Hypothalamus (tissue), 51 donors: ENCODE measurements at places on chromosomes 12 and 14.

DNA sequence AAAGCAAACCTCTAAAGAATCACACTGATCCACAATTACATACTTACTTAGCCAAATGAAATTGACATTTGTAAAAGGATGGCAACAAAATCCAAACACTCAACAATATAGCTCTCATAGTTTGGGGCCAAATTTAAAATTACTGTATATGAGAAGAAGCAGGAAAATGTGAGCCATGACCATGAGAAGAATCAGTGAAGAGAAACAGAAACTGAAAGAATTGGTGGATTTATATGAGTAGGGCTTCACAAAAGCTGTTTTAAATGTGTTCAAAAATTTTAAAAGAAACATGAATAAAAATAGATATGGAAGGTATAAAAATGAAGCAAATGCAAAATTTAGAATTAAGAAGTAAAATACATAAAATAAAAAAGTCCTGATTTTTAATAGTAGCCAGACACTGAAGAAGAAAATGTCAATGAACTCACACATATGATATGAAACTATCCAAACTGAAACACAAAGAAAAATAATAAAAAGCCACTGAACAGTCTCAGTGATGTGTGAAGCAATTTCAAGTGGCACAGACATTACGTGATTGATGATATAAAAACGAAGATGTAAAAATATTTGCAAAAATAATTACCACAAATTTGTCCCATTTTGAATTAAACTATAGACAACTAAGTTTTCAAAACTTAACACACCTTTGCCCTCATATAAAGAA is 87.9 kb upstream of the MDGA2 start:
- no peak for DNase-seq

GRCh38 chr12:75571204-75571603 is 59.8 kb upstream of the KRR1 start:
- no peak for DNase-seq

GRCh38 chr12:62814243-62814642 is 120.7 kb downstream of the PPM1H start:
- DNase-seq: no peak

GRCh38 chr14:34324363-34324795 is 137.7 kb downstream of the SPTSSA start:
- DNase-seq: no peak

DNA sequence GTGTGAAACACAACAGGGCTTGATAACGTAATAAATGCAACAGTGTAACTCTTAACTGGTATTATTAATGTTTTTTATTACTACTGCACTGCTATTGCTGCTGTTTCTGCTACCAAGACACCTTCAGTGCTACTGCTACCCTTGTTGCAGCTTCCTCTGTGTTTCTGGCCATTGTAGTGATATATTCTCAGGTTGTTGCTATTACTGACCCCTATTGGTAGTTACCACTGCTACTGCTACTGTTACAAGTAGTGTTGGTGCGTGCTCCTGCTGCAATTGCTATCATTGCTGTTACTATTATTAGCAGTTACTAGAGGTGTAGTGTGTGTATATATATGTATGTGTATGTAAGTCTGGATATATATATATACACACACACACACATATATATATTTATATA is 87.2 kb upstream of the PTPRB start:
- no peak for DNase-seq

DNA sequence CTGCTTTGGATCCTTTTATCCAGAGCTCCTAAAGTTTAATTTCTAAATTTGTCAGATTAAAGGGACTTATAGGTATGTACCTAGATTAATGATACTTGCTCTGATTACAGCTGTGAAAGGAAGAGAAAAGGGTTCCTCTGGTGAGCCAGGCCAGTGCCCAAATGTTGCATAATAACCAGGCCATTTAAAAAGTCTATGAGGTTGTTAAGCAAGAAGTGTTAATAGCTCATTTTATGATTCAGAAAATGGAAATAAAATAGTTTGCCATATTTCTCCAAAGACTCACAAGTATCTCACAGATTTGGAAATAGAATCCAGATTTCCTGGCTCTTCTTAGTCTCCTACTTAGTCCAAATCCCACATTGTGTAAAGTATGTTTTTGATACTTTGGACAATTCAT is 67.6 kb downstream of the SLC38A6 start:
- DNase-seq: no peak

GRCh38 chr14:33568935-33569579 is 381.8 kb downstream of the EGLN3 start:
- no peak for DNase-seq

DNA sequence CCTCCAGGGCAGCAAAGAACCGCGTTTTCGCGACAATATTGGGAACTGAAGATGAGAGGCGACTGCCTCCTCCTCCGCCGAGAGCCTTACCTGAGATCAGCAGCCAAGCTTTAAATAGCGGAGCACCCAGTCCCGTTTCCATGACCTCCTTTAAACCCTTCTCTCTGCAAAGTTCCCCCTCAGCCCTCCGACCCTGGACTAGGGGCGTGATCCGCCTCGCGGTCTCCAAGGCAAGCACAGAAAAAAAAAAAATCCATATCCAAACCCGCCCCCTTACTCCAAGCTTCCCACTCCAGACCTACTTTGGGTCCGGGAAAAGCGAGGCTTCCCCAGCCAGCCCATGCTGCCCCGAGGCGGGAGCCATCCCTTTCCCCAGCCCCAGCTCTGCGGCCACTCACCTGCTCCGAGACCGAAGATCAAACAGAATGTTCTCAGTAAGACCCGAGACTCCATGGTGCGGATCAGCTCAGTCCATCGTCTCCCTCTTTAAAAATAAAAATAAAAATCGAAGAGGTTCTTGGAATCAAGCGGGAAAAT is 630 bp downstream of the NELL2 start:
- DNase-seq: no peak

DNA sequence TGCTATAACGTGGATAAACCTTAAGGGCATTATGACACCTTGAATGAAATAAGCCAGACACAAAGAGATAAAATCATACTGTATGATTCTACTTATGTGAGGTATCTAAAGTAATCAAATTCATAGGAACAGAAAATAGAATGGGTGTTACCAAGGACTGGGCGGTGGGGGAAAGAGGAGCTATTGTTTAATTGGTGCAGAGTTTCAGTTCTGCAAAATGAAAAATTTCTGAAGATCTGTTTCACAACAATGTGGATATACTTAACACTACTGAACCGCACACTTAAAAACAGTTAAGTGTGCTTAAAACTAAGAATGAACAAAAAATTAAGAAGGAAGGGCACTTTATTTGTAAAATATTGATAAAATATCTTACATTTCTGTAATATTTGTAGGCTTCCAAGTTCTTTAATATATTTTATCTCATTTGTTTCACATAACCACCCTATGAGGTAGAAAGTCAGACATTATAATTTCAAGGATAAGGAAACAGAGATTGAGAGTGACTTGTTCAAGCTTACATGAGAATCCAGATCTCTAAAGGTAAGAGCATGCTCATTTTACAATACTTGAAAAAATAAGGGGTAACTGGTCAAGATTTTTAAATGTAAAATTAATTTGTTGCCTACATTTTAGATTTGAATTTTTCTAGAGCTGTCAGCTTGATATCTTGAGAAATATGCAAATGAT is 14.9 kb downstream of the LTA4H start:
- DNase-seq: no peak

DNA sequence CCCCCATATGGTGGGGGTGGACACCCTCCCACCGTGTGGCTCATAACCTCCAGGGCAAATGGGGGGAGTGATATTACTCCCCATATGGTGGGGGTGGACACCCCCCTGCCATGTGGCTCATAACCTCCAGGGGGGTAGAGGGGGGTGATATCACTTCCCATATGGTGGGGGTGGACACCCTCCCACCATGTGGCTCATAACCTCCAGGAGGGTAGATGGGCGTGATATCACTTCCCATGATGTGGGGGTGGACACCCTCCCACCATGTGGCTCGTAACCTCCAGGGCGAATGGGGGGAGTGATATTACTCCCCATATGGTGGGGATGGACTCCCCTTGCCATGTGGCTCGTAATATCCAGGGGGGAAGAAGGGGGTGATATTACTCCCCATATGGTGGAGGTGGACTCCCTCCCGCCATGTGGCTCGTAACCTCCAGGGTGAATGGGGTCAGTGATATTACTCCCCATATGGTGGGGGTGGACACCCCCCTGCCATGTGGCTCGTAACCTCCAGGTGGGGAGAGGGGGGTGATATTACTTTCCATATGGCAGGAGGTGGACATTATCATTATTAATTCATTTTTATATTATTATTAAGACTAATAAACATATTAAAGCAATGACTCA is 51.2 kb upstream of the OXA1L start:
- DNase-seq: no peak

- DNase-seq: no peak
These were observed 28.1 kb upstream of the WNK1 start for GRCh38 chr12:724194-724855.

GRCh38 chr12:126286203-126286602 is 1221.0 kb downstream of the AACS start:
- no peak for DNase-seq

- no peak for DNase-seq
These were observed 362.3 kb downstream of the NAV3 start for GRCh38 chr12:78192979-78193378.

DNA sequence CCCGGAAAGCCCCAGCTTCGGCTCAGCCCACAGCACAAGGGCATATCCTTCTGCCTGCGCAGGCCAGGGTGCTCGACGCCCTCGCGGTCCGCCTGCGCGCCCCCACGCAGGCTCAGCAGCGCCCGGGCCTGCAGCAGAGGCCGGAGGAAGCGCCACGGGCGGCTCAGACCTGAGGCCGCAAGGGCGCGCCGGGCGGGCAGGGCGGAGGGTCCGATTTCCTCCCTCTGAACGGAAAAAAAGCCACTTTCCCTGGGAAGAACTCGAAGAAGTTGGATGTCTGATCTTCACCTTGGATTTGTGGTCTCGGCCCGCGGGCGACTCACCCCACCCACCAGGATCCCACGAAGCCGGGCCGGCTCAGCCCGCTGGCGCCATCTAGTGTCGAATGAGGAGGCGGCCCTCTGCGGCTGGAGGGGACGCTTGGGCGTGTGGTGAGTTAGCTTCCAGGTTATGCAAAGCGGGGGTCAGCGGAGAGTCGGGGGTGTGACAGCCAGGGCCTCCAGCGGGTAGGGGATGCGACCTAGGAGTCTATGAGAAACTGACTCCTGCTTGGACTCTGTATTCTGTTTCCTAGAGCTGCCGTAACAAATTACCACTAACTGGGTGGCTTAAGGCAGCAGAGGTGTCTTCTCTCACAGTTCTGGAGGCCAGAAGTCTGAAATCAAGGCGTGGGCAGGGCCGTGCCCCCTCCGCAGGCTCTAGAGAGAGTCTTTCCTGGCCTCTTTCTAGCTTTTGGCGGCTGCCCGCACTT is 40.0 kb upstream of the SRSF5 start:
- peak; percentile 76 for DNase-seq
